Thoracic aorta endothelial cell (primary cell): ENCODE measurements at places on chromosomes 1 and 21. TPM values are rescaled to one million over a fixed set of nuclear protein-coding genes. Genes with fewer than 3 reads are reported as not detected.

The KLF18 gene
- not detected in 2 replicates for total RNA-seq

The GNG4 gene
- not detected in 2 replicates for total RNA-seq

The CD1D gene
- not detected in 2 replicates for total RNA-seq

The DCDC2B gene
- not detected in 2 replicates for total RNA-seq
